ENCODE measurements at places on chromosomes 5 and 9. TPM values are rescaled to one million over a fixed set of nuclear protein-coding genes. Genes with fewer than 3 reads are reported as not detected.

GRCh38 chr5:73519531-73520283 is 21.5 kb downstream of the BTF3 start:
- peak; percentile 69 for DNase-seq
- no peaks in the 10 kb centered on the region for H3K4me1 ChIP-seq
- H3K27ac ChIP-seq: no peak overlapping the region
- H3K36me3 ChIP-seq: no peaks in the 10 kb centered on the region

DNA sequence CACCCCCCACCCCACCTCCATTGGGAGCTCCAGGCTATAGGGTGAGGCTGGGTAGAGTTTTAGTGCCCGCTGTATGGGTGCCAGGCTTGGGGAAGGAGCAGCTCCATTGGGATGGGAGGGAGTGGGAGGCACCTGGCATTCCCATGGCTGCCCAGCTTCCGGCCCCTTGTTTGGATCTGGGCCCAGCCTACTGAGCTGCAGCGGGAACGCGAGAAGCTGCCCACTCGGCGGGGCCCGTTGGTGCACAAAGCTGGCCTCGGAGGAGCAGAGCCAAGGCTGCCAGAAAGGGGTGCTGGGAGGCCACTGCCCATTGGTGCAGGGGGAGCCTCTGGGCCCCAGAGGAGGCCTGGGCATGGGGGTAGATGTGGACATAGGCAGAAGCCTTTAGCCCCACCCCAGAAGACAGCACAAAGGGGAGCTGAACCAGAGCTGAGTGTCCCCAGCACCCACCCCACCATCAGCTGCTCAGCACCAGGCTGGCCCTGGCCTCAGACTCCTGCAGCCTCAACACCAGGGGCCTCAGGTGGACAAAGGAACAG is 4.4 kb downstream of the LCN9 start:
- H3K36me3 ChIP-seq: no peaks in the 10 kb centered on the region
- H3K27ac ChIP-seq: no peak overlapping the region
- H3K27me3 ChIP-seq: peaks cover 8% of the 10 kb centered on the region
- no peak overlapping the region for H3K4me3 ChIP-seq
- H3K4me1 ChIP-seq: no peaks in the 10 kb centered on the region
- no peak for DNase-seq

GRCh38 chr5:133797167-133797566 is 171.3 kb downstream of the C5orf15 start:
- H3K27me3 ChIP-seq: peaks cover 29% of the 10 kb centered on the region
- no peak overlapping the region for H3K4me3 ChIP-seq
- DNase-seq: no peak
- H3K36me3 ChIP-seq: no peaks in the 10 kb centered on the region

DNA sequence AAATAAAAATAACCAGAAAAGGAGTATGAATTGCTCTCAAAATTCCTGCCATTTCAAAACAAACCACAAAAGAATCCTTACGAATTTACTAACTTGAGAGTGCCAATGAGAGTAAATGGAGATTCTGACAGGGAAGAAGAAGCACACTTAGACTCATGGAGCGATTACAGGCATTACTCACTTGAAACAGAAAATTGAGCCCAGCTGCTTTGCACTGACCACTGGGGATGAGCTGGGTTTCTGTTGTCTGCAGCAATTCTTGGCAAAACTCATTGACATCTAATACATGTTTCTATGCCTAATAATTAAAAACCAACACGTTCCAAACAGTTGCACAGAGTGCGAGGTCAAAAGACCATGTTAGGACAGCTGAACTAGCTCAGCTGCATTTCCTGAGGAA is 731.6 kb downstream of the DNAH5 start:
- no peak for DNase-seq
- no peaks in the 10 kb centered on the region for H3K4me1 ChIP-seq
- H3K4me3 ChIP-seq: no peak overlapping the region
- H3K36me3 ChIP-seq: no peaks in the 10 kb centered on the region

The CCDC107 gene
- 7.9 TPM for total RNA-seq

The CFAP157 gene
- not detected for total RNA-seq

The WNT8A gene
- not detected for total RNA-seq

Measured in SJSA1 (cell line).